RCC 7860 (cell line): ENCODE measurements at places on chromosomes 7 and 10.

DNA sequence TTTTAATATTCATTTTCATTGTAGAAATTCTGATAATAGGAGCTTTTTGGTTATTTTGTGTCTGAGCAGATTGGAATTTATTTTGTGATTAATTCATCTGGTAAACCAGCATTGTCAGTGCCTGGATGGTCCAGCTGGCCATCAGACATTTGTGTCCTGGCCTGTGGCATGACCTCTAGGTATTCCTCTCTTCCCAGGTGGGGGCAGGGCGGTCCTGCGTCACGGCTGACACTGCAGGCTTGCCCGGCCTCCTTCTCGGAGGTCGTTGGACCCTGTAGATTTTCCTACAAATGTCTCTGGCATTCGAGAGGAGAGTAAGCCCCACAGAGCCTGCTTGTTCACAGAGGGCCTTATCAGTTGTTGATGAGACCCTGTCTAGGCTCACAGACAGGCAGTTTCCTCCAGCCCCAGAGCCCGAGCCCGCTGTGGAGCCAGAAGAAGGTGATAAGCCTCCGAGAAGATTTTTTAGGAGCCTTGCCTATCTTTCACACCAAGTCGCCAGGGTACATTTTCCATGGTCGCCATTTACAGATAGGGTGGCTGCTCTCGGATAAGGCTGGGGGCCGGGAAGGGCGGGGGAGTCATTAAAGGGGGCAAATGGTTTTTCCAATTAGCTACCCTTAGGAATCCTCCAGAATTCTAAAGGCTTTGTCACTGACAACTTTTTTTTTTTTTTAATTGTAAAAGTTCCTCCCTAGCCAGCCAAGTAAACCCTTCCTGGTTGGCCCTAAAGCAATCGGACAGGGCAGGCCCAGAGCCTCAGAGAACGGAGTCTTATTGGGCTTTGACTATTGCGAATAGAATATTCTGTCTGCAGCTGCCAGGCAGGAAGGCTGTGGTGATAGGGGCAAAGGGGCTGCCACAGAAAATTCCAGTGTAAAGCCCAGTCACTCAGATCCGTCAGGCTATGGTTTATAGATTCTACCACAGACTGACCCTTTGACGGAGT lies 78.1 kb upstream of the TBX20 start:
- no peak for DNase-seq

DNA sequence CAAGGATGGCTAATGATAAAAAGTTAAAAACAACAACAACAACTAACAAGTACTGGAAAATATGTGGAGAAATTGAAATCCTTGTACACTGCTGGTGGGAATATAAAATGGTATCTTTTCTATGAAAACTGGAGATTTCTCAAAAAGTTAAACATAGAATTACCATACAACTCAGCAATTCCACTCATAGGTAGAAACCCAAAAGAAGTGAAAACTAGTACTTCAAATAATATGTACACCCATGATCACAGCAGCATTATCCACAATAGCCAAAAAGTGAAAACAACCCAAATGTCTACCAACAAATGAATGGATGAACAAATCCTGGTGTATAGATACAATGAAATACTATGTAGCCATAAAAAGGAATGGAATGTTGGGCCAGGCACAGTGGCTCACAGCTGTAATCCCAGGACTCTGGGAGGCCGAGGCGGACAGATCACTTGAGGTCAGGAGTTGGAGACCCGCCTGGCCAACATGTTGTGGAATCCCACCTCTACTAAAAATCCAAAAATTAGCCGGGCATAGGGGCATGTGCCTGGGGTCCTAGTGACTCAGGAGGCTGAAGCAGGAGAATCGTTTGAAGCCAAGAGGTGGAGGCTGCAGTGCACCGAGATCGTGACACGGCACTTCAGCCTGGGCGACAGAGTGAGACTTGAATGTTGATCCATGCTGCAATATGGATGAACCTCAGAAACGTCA lies 66.8 kb downstream of the SRPK2 start:
- no peak for DNase-seq

DNA sequence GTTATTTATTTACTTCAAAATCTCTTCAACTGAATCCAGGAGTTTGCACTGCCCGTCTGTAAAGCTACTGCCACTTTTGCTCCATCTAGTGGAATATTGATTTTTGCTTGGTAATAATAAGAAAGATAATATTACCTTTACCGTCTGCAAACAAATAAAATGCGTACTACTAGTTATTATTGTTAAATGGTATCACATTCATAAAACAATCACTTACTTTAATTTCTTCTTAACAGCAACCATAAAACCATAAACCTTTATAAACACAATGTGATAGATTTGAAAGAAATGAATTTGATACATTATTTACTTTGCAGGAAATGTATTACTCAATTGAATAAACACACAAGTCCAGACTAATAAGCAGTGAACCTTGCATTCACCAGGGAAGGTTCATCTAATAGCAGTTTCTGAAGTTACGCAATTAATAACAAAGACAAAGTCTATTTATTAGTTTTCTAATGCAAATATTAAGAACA lies 6.4 kb downstream of the AGMO start:
- DNase-seq: peak; percentile 18

- DNase-seq: peak; percentile 73
Observed at GRCh38 chr7:98394377-98394836, 6.5 kb downstream of the BAIAP2L1 start.
